ENCODE measurements at places on chromosomes 7 and 10.

- no peak for DNase-seq
These were observed 1.2 kb upstream of the HOXA2 start for GRCh38 chr7:27103489-27104226.

GRCh38 chr10:12993595-12993994 is 7.9 kb downstream of the CCDC3 start:
- no peak for DNase-seq

DNA sequence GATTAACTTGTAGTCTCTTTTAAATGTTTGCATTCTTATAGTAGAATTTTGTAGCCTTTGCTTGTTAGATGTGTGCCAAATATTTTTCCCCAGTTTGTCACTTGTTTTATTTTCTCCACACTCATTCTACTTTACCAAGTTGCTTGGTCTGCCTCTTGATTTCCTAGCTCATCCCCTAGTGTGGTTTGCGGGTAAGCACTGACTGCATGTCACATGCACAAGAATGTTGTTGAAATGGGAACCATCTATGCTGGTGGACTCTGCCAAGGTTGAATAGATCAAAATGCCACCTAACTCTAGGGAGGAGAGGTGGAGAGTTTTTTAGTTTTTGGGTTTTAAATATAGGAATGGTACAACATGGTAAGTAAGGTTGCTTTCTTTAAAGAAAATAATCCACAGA is 47.6 kb downstream of the FZD1 start:
- DNase-seq: no peak

- DNase-seq: peak; percentile 63
These were observed 5.4 kb downstream of the PSD start for GRCh38 chr10:102413053-102413705.

GRCh38 chr7:23067271-23067670 is 38.3 kb upstream of the KLHL7 start:
- no peak for DNase-seq

GRCh38 chr7:127955051-127955531 is 76.1 kb downstream of the LRRC4 start:
- no peak for DNase-seq

DNA sequence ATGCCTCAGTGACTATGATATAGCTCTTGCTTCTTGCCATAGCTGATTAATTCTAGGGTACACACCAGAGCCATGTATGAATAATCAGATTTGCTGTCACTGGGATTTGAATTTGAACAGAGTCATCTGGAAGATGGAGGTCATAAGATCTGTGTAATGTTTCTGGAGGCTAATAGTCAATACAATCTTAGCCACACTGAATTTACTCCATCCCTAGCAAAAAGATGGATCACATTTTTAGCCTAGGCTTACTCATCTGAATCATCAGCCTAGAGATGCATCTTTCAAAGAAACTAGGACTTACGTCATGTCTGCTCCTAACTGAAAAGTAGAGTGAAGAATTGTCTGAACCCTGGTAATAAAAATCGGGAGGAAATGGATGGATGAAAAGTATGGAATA is 142.3 kb upstream of the ZNF804B start:
- no peak for DNase-seq

DNA sequence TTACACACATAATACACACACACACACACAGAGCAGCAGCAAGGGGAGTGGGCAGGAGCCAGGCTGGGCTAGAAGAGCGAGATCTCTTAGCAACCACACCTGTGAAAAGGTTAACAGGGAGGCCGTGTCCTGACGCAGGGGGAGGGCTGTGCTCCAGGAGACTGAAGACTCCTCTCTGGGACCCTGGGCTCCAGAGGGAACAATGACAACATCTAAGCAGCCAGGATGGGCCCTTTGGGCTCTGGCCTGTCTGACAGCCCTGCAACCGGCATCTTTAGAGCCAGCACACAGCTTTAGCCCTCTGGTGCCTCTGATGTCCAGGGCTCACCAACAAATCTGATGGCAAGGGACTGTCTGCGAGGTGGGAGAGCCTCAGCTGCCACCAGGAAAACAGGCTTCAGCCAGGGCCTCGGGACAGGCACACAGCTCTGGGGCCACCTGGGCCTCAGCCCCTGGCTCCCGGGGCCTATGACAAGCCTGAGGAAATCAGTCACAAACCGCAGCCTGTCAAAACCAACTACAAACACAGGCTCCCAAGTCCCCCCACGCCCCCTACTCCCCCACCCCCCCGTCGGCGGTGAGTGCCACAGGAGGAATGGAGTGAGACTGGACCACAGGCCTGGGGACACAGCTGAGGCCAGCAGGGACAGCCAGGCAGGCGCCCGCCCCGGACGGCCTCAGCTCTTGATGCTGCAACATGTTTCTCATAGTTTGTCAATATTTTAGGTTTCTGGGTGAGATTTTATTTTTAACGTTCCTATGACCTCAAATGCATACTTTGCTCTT is 102.8 kb downstream of the TNS3 start:
- DNase-seq: no peak

- DNase-seq: no peak
These were observed 181.8 kb upstream of the CSTF2T start for GRCh38 chr10:51881213-51881612.

GRCh38 chr7:100706672-100707311 is 871 bp downstream of the POP7 start:
- no peak for DNase-seq

- no peak for DNase-seq
These were observed 107.4 kb downstream of the ZRANB1 start for GRCh38 chr10:125049216-125049881.

Data from frontal cortex (tissue), 4 donors.